ENCODE measurements at places on chromosomes 11 and 22. TPM values are rescaled to one million over a fixed set of nuclear protein-coding genes. Genes with fewer than 3 reads are reported as not detected.

DNA sequence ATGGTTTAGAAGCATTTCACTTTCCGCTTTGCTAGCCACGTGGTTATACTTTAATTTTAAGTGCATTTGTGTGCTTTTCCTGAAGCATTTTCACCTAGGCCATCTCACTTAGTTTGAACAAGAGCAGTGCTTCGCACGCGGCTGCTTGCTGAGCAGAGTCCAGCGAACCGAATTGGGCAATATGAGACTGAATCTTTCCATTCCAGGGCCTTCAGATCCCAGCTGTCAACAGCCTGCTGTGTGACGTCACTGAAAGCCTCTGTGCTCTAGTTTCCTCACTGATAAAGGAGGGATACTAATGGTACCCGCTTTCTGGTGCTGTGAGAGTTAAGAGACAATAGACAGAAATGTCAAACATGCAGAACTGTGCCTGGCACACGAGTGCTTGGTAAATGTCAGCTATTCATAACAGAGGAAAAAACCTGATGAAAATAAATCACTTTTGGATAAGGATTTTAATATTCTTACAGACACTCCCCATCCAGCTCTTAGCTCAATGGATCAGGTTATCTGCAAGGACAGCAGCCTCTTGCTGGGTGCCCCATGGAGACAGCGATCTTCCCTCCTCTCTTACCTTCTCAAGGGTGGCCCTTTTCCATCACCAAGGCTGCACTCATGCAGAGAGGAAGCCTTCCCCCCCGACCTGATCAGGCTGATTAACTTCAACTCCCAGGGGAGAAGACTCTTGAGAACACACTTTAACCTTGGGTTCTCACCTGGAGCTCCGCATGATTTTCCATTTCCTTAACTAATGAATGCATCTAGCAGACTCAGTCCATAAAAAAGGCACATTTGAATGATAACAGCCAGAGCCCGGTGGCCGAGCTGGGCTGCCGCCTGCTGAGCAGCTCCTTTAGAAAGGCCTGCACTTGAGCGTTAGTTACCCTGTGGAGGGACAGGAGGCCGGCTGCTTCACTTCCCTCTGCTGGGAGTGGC lies 3.5 kb upstream of the GLB1L3 start:
- DNase-seq, result no peak

DNA sequence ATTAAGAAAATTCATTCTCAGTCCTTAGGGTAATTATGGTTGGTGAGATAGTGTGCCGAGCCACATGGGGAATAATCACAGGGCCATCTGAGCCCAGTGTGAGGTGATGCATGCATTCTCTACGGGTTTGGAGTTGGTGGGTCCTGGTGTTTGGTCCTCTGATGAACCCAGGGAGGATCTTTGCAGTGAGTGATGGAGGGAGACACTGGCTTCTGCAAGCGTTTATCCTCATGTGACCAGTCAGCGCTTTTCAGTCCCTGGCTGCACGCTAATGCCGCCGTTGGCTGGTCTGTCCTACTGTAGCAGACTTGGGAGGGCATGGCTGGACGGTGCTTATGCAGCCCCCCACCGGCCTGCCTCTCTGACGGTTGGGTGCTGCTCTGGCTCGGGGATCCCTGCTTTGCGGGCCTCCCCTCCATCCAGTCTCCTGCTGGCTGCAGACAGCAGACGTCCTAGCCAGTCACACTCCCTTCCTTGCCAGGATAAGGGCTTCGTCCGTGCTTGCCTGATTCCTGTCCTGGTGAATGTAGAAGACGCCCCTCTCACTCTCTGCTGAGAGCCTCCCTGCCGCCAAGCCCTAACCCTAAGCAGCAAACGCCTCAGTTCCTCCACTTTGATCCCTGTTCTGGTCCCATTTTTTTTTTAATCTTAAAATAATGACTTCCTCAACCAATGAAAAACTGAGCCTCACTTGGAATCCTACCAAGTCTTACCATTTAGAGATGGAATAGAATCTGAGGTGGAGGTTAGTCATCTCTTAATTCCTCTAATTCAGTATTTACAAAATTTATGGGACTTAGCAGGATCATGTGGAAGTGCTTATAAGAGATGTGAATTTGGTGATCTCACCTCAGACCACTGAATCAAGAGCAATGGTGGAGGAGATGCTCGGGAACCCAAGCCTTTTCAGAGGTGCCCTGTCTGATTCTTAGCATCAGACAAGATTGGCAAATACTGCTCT lies 143.7 kb upstream of the SORL1-AS1 start:
- DNase-seq, result no peak

DNA sequence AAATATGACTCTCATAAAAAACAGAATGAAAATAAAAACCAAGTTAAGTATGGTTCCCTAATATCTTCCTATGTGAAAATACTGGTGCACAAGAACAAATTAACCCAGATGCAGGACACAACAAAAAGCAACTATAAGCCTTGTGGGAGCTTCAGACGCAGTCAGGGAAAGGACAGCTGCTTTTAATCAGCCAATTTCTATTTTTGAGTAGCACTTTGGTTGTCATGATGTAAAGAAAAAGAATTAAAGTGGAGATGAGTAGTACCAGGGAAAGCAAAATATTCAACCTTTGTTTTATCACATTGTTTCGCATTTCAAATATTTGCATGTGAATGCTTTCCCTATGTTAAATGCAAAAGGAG lies 339.9 kb downstream of the SOX6 start:
- DNase-seq, result peak; percentile 26

MUC6 gene
- 0.12 TPM for polyA plus RNA-seq

LYVE1 gene
- polyA plus RNA-seq, result 47.2 TPM

LBHD1 gene
- 3.3 TPM for polyA plus RNA-seq

Data from muscle of arm (tissue), 14 donors.